ENCODE measurements at places on chromosomes 16 and 17. TPM values are rescaled to one million over a fixed set of nuclear protein-coding genes. Genes with fewer than 3 reads are reported as not detected.

DNA sequence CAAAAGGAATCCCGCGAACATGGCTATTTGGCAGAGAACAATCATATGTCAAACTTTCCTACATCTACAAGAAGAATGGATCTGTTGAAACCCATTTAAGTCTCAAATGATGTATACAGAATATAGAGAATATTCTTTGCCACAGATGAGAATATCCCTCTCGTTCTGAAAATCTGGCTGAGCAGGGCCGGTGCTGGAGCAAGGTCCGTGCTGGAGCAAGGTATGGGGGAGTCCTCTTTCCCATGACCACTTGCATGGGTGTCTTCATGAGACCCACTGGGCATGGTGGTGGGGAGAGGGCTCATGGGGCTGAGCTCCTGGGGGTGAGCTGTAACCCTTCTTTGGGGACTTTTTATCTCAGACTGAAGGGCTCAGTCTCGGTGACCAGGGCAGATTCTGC lies 440.9 kb downstream of the SOX9 start:
- H3K4me1 ChIP-seq, result no peaks in the 10 kb centered on the region
- H3K36me3 ChIP-seq, result no peaks in the 10 kb centered on the region
- H3K4me3 ChIP-seq, result no peak overlapping the region
- no peak overlapping the region for H3K27ac ChIP-seq
- H3K27me3 ChIP-seq, result no peaks in the 10 kb centered on the region
- DNase-seq, result no peak

DNA sequence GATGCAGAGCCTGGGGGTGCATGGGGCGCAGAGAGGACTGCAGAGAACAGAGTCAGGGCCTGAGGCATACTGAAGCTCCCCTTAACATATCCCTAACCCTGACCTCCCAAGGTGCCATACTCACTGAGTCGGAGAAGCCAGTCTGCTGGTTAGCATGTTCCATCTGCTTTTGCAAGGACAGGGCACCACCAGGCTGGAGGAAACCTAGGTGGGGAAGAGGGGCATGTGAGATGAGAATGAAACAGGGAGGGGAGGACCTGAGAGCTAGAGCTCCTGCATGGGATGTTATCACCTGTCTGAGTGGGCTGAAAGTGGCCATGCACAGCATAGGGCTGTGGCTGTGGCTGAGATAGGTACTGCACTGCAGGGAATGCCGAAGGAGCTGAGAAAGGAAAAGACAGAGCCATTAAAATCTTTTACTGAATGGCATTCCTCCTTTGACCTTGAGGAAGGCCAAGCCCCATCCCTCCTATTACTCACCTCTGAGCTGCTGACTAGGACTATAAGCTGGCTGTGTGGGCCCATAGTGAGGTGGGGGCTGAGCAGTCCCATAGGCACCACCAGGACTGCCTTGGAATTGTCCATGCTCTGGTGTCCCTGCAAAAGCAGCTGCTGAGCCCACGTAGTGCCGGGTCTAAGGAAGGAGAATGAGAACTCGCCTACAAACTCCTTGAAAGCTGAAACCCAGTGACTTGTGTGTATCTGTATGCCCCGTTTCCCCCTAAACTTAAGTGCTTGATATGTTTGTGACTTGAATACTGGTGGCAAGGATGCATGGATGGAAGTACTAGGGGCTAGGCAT lies 1.9 kb downstream of the GPS2 start:
- H3K36me3 ChIP-seq, result peaks cover 58% of the 10 kb centered on the region
- no peak overlapping the region for H3K4me3 ChIP-seq
- H3K27ac ChIP-seq, result no peak overlapping the region

DNA sequence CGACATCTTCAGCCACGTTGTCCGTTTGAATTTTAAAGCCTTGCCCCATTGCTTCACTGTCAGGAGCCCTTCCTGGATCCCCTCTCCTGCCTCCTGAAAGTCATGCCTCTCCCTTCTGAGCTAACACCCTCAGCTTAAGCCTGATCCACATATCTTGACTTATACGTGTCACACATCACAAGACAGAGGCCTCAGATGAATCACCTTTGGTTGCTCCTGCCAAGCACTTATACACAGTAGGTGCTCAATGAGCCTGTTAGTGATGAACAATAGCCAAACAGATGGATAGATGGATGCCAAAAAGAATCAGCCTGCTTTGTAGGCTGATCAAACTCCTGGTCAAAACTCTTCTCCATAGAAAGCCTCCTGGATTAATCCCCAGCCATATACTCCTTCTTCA lies 31.8 kb downstream of the PITPNM3 start:
- no peak for DNase-seq
- no peak overlapping the region for H3K27ac ChIP-seq
- H3K36me3 ChIP-seq, result no peaks in the 10 kb centered on the region

GRCh38 chr16:48811478-48811877 lies 201.5 kb upstream of the N4BP1 start:
- no peaks in the 10 kb centered on the region for H3K36me3 ChIP-seq
- DNase-seq, result no peak
- no peaks in the 10 kb centered on the region for H3K4me1 ChIP-seq
- no peak overlapping the region for H3K4me3 ChIP-seq

- H3K27me3 ChIP-seq, result no peaks in the 10 kb centered on the region
- no peak overlapping the region for H3K27ac ChIP-seq
- no peak for DNase-seq
- H3K4me3 ChIP-seq, result no peak overlapping the region
- no peaks in the 10 kb centered on the region for H3K4me1 ChIP-seq
These were observed 150.8 kb downstream of the C16orf78 start for GRCh38 chr16:49524216-49524946.

DNA sequence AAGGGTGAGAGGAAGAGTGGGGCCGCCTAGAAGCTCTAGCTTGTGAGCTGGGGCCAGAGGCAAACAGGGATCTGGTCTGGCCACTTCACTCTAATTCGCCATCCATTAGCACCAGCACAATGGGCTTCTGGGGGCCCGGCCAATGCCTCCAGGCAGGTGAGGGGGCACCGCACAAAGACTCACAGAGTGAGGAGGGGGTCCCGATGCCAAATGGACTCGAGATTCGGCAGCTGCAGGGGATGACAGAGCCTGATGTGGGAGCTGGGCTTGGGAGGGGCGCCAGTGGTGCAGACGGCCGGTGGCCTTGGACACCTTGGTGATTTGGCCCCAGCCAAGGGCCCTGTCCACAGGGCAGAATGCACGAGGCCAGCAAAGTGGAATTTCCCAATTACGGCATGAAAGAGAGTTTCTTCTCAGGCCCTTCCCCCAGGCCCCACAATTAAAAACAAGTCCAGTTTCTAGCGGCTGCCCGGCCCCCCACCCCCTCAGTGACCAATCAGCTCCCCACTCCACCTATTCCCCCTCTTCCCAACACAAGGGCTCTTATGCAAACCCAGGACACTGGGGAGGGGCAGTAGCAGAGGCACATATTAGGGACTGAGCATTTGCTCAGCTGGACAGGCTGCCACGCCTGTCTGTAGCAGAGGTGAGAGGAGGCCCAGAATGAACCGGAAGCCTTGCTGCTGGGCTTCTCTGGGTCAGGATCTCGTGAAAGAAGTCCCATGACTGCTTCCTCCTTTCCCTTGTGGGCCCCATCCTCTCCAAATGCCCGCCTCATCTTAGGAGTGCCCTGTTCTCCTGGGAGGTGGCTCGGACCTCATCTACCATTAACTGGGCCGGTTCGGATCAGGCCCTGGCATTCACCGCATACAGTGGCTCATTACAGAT lies 39.4 kb upstream of the MTSS2 start:
- no peaks in the 10 kb centered on the region for H3K27me3 ChIP-seq
- H3K4me3 ChIP-seq, result no peak overlapping the region
- peaks cover 17% of the 10 kb centered on the region for H3K4me1 ChIP-seq
- DNase-seq, result no peak
- H3K36me3 ChIP-seq, result no peaks in the 10 kb centered on the region
- H3K27ac ChIP-seq, result peak overlapping the region; percentile 57

DNA sequence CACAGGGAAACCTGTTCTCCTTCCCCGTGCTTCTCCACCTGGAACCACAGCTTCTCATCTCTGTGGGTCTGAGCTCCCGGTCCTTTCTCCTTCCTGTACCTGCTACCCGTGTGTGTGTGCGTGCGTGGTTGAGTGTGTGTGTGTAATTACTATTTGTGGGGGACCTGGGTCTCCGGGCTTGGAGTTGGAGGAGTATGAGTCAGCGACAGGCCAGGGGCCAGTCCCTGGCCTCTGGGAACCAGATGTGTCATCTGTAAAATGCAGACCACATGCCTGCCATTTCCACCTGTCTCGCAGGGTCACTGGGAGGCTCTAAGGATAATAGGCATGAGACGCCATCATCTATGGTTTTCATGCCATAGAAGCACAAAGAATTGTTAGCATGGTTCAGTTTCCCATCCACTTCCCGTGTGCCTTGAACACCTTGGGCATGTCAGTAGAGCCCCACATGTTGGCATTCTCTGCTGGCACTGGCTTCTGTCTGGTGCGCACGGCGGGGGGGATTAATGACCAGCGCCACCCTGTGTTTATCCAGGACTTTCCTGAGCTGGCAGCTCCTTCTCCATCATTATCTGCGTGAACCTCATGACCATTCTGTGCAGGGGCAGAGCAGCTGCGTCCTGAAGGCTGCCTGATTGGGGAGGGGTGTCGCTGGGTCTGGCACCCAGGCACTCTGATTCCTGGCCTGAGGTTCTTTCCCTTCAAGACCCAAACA lies 1.5 kb downstream of the ZNF205 start:
- H3K4me1 ChIP-seq, result peaks cover 33% of the 10 kb centered on the region
- no peak for DNase-seq
- H3K27ac ChIP-seq, result no peak overlapping the region
- H3K27me3 ChIP-seq, result no peaks in the 10 kb centered on the region
- H3K36me3 ChIP-seq, result peaks cover 20% of the 10 kb centered on the region

EVPLL gene
- total RNA-seq, result not detected

SLC13A5 gene
- not detected for total RNA-seq

KCNAB3 gene
- total RNA-seq, result not detected

PPY gene
- not detected for total RNA-seq

DNAI2 gene
- not detected for total RNA-seq
